ENCODE measurements at places on chromosomes 5 and 9.

GRCh38 chr9:13387734-13388067, 108.2 kb upstream of the MPDZ start:
- DNase-seq: no peak

GRCh38 chr9:135882011-135882410, 25.3 kb downstream of the CAMSAP1 start:
- DNase-seq: no peak

GRCh38 chr5:164663198-164663989, 1158.0 kb downstream of the MAT2B start:
- no peak for DNase-seq

- no peak for DNase-seq
These were observed 50.5 kb upstream of the COL5A1 start for GRCh38 chr9:134591082-134591571.

- no peak for DNase-seq
These were observed 27.3 kb downstream of the ELL2 start for GRCh38 chr5:95934207-95934804.

DNA sequence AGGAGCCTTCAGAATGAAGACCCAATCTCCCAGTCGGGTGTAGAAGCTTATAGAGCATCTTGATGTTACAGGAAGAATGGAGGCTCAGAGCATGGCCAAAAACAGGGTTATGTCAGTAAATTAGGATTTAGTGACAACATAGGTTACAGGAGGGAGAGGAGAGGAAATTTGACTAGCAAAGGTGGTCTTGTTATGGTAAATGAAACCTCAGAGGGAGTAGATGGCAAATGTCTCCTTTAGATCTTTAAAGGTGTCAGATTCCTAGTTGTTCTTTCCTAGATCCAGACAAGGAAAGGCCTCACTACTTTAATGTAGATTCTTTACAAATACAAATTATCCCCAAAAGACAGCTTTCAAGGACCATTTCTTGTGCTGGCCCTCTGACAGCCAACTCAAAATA, 465.0 kb downstream of the DMRTA1 start:
- DNase-seq: no peak

- DNase-seq: no peak
These were observed 15.4 kb downstream of the CCNJL start for GRCh38 chr5:160297004-160297403.

GRCh38 chr9:5044160-5044559, 59.1 kb downstream of the JAK2 start:
- no peak for DNase-seq

DNA sequence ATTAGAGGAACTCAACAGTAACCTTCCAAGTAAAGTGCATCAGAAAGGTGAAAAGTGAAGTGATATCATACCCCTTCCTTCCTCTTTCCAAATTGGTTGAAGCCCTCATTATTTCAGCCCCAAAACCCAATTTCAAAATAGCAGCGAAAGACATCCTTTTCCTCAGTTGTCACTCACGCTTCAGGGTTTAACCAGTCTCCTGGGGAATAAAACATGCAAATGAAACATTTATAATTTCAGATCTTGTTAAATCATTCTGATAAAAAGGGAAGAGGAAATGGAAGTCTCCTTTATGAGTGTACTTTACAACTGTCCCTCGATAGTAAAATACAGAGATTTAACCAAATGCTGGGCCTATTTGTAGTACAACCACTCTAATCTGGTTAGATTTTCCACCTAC, 22.5 kb downstream of the TRPM6 start:
- DNase-seq: no peak

DNA sequence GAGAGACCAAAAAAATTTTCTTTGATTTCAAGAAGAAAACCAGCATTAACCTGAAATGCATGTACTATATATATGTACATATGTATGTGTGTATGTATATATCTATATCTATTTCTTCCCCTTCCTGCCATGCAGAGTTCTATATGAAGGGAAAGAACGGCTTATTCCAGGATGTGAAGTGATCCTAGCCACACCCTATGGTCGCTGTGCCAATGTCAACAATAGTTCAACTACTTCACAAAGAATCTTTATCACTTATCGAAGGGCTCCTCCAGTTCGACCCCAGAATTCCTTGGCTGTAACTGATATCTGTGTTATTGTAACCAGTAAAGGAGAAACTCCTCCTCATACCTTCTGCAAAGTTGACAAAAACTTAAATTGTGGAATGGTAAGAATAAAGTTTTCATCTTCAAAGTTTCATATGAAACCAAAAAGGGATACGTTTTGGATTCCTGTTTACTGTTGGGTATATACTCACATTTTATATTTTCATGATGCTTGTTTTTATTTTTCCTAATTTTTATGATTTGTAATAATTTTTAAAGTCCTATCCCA, 56.2 kb downstream of the DENND4C start:
- no peak for DNase-seq

DNA sequence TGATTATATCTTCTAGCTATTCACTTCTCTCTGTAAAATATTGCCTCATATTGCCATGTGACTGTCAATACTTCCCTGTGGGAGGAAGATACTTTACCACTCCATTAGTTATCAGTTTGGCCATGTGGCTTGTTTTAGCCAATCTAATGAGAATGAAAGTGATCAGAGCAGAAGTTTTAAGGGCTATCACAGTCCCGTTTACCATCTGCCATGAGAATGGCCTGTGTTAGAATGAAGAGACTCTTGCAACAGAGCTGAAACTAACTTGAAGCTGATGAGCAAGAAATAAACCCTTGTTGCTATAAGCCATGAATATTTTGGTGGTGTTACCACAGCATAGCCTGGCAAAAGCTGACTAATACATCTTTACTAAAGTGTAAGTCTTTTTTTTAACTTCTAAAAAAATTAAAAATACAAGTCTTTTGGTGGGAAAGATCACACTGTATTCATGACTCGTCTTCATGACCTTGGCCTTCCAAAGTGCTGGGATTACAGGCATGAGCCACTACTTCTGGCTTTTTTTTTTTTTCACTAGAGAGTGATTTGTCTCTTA, 68.0 kb upstream of the CTNNA1 start:
- no peak for DNase-seq

- DNase-seq: peak; percentile 84
These were observed 215.6 kb downstream of the ROR2 start for GRCh38 chr9:91734371-91734981.

DNA sequence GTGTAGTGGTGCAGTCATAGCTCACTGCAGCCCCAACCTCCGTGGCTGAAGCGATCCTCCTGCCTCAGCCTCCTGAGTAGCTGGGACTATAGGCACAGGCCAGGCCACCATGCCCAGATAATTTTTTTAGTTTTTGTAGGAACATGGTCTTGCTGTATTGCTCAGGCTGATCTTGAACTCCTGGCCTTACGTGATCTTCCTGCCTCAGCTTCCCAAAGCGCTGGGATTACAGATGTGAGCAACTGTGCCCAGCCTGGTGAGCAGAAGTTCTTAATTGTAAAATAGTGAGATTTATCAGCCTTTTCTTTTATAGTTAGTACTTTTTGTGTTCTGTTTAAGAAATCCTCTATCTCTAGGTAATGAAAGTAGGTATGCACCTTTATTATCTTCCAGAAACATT, 42.5 kb downstream of the NUP214 start:
- no peak for DNase-seq

GRCh38 chr5:99061711-99062110, 132.9 kb upstream of the CHD1 start:
- no peak for DNase-seq

GRCh38 chr5:80696450-80696849, 41.7 kb upstream of the DHFR start:
- DNase-seq: no peak

DNA sequence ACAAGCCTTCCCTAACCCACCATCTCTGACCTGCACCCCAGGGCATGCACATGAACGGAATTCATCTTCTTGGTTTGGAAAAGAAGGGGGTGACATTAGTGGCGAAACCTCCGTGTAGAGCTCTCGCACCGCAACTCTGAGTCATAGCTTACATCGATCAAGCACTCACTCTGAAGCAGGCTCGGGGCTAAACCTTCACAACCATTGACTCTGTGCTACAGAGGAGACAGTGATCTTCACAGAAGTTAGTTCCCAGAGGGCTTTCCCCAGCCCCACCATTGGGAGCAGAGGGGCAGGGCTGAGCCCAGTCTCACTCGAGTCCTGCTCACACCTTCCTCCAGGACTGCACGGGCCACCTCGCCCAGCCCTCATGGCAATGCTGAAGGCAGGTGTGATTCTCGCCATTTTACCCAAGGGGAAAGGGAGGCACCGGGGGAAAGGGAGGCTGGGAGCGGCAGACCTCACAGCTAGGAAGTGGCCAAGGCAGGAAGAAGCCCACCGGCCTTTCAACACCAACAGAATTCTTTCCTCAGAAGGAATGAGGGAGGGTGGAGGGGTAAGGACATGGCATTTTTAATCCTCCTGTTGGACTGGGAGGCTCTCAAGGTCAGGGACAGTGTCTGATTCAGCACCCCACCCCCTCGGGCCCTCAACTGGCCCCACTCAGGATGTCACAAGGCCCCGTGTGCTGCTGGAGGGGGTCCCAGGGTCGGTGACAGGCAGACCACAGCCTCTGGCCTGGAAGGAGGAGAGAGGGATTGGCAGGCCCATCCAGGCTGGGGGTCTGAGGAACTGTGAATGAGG, 25.9 kb upstream of the IL17B start:
- DNase-seq: no peak

- no peak for DNase-seq
These were observed 190.7 kb downstream of the MAPKAP1 start for GRCh38 chr9:125515983-125516940.

DNA sequence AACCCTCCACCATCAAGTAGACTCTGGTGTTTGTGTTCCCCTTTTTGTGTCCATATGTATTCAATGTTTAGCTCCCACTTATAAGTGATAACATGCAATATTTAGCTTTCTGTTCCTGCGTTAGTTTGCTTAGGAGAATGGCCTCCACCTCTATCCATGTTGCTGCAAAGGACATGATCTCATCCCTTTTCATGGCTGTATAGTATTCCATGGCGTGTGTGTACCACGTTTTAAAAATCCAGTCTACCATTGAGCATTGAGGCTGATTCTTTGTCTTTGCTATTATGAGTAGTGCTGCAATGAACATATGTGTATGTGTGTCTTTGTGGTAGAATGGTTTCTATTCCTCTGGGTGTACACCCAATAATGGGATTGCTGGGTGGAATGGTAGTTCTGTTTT, 140.1 kb downstream of the BASP1 start:
- no peak for DNase-seq

- no peak for DNase-seq
These were observed 70.5 kb upstream of the PTCH1 start for GRCh38 chr9:95587021-95587964.
